ENCODE measurements at places on chromosomes 4 and X. TPM values are rescaled to one million over a fixed set of nuclear protein-coding genes. Genes with fewer than 3 reads are reported as not detected.

GRCh38 chr4:101115887-101116286, 231.4 kb downstream of the PPP3CA start:
- no peaks in the 10 kb centered on the region for H3K27me3 ChIP-seq

- no peaks in the 10 kb centered on the region for H3K36me3 ChIP-seq
- no peak overlapping the region for H3K27ac ChIP-seq
- H3K4me1 ChIP-seq = no peaks in the 10 kb centered on the region
- no peak overlapping the region for H3K4me3 ChIP-seq
- H3K27me3 ChIP-seq = no peaks in the 10 kb centered on the region
Measured at GRCh38 chrX:109886122-109886761, 116.7 kb upstream of the TMEM164 start.

GRCh38 chrX:41824551-41824950, 98.8 kb downstream of the CASK start:
- no peak overlapping the region for H3K4me3 ChIP-seq
- no peaks in the 10 kb centered on the region for H3K36me3 ChIP-seq
- no peak for DNase-seq
- no peaks in the 10 kb centered on the region for H3K4me1 ChIP-seq

DNA sequence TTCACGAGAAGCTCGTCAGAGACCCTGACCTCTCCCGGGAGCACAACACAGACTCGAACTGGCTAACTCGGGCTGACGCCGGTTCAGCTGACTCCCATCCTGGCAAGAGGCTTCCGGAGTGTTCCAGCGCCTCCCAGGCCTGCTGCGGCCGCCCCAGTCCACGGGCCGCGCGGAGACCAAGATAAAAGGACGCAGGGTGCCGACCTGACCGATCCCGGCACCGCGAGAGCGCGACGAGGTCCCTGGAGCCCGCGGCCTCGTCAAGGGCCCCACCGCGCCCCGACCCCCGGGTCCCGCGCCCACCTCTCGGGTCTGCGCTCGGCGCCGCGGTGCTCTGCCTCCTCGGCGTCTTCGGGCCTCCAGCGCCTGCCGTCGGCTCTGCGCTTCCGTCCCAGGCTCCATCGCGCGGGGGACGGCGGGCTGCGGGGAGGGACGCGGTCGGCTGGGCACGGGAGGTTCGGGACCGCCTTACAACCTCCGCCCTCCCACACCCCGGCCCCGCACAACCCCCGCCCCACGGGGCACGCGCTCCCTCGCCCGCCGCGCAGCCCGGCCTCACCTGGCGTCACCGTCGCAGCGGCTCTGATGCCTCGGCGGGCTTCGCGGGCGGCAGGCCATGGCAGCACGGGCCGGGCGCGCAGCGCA, 426 bp downstream of the SLBP start:
- no peaks in the 10 kb centered on the region for H3K27me3 ChIP-seq
- H3K4me3 ChIP-seq = peak overlapping the region; percentile 81
- H3K36me3 ChIP-seq = peaks cover 2% of the 10 kb centered on the region
- H3K27ac ChIP-seq = peak overlapping the region; percentile 100
- no peak for DNase-seq

DNA sequence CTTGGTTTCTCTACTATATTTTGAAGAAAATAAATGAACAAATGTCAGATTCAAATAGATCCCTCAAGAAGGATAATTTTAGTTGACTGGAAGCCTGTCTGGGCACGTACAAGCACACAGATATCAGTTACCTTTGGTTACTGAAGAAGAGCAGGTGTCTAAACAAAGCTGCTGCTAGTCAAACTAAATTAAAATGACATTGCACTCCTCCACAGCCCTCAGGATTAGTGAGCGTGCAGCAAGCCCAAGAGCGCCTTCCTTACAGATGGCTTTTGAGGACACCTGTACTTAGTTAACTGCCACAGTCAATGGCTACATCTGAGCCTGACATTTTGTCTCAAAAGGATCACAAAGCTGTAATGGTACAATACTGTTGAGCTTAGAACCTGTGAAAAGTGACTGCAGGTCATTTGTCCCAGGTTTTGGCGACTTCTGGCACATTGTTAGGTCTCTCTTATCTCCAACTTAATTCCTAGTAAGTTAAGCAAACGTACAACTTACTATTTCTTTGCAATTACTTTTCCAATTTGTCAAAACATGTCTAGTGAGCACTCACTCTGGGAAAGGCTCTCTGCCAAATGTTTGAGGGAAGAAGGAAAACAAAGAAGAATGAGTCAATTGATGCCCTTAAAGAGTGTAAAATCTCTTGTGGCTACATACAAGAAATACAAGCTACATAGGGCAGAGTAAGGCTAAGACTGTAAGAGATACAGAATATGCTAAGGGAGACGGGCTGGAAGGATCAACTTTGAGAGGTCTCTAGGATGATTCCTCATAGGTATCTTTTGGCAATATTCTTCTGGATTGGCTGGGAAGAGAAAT, 25.6 kb upstream of the DAPP1 start:
- H3K4me3 ChIP-seq = no peak overlapping the region
- no peak for DNase-seq
- no peaks in the 10 kb centered on the region for H3K4me1 ChIP-seq

DNA sequence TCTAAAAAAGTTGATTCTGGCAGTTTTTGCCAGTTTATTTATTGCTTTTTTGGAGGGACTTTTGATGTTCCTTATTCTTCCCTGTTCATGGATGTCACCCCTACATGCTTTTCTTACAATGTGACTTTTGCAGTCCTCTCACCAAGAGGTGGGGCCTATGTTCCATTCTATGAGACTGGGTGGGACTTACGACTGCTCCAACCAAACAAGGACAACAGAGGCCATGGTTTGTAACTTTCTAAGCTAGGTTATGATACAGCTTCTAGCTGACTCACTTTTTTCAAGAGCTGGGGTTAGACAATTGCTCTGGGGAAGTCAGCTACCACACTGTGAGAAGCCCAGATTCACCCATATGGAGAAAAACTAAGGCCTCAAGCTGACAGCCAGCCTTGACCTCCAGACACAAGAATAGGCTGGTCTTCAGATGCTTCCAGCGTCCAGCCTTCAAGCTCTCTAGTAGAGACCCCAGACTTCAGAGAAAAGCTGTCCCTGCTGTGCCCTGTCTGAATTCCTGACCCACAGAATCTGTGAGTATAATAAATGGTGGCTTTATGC, 39.5 kb downstream of the ENOPH1 start:
- no peak overlapping the region for H3K27ac ChIP-seq
- no peaks in the 10 kb centered on the region for H3K4me1 ChIP-seq
- H3K27me3 ChIP-seq = no peaks in the 10 kb centered on the region
- no peak overlapping the region for H3K4me3 ChIP-seq
- no peaks in the 10 kb centered on the region for H3K36me3 ChIP-seq
- no peak for DNase-seq

GRCh38 chr4:184860018-184860779, 34.4 kb upstream of the ACSL1 start:
- H3K4me3 ChIP-seq = no peak overlapping the region
- H3K27me3 ChIP-seq = no peaks in the 10 kb centered on the region
- H3K36me3 ChIP-seq = no peaks in the 10 kb centered on the region
- no peaks in the 10 kb centered on the region for H3K4me1 ChIP-seq

- H3K27me3 ChIP-seq = no peaks in the 10 kb centered on the region
- peaks cover 8% of the 10 kb centered on the region for H3K4me1 ChIP-seq
- no peak overlapping the region for H3K4me3 ChIP-seq
- no peak overlapping the region for H3K27ac ChIP-seq
Measured at GRCh38 chr4:152601156-152601555, 65.3 kb upstream of the FBXW7 start.

DNA sequence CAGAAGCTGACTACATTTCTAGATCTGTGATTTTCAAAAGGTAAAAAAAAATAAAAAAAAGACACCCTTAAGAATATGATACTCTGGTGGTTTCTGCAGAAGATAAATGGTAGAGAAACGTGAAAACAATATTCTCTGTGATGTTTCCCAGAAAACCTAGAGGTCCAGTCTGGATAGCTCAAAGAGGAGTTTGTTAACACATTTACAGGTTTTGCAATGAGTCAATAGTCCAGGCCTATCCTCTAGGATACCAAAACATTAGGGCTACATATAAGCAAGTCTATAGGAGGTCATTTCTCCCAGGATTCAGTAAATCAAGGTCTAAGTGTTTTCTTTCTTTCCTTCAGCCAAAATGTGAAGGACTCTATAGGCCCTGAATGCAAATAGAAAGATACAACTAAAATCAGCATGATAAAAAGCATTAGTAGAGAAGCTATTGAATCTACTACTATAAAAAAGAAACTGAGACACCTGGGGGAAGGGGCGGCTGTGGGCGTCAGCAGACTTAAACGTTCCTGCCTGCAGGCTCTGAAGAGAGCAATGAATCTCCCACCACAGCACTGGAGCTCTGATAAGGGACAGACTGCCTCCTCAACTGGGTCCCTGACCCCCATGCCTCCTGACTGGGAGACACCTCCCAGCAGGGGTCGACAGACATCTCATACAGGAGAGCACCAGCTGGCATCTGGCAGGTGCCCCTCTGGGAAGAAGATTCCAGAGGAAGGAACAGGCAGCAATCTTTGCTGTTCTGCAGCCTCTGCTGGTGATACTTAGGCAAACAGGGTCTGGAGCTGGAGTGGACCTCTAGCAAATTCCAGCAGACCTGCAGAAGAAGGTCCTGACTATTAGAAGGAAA, 33.7 kb upstream of the SPP1 start:
- H3K36me3 ChIP-seq = no peaks in the 10 kb centered on the region
- no peak overlapping the region for H3K27ac ChIP-seq
- no peaks in the 10 kb centered on the region for H3K4me1 ChIP-seq
- no peak for DNase-seq

GRCh38 chr4:188232428-188232827, 93.2 kb downstream of the TRIML1 start:
- DNase-seq = no peak
- no peaks in the 10 kb centered on the region for H3K4me1 ChIP-seq
- no peak overlapping the region for H3K4me3 ChIP-seq
- no peaks in the 10 kb centered on the region for H3K36me3 ChIP-seq

DNA sequence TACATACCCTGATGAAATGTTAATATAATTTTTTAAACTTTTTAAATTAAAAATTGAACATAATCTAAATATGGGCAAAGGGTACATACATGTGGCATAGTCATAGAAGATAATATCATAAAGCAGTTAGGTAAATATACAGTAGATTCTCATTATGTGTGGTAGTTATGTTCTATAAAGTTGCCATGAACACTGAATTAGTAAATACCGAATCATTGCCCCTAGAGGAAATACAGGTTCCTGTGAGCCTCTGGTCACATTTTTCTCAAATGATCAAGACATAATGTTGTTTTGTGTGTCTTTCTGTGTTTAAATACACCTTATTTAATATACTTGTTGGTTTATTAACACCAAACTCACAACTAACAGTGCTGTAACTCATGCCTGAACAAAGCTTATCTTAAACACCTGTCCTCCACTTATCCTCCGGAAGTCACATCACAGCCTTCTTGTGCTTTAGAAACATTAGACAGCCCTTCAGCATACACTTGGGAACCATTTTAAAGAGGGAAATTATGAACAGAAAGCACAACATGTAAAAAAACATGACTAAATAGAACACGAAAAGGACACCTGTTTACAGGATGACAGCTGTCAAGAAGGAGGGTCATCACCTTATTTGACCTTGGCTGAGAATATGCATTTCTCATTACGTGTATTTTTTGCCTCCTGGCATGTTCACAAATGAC, 169.4 kb upstream of the NAP1L5 start:
- no peak overlapping the region for H3K4me3 ChIP-seq
- no peaks in the 10 kb centered on the region for H3K27me3 ChIP-seq
- H3K4me1 ChIP-seq = no peaks in the 10 kb centered on the region
- no peak for DNase-seq

DNA sequence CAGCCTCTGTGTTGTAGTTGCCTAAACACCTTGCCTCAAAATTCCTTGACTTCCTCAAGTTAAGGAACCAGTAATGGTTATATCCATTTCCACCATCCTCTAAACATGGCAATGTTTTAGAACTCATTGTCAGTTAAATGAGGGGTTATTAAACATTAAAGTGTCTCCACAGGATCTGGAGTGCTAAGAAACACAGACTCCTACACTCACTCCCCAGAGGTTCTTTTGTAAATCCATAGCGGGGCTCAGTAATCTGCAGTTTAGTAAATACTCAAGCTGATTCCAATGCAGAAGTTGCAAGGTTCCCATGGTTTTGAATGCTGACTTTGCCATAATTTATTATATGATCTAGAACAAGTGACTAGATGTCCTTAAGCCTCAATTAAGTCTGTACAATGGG, 245.5 kb downstream of the GPAT3 start:
- no peak for DNase-seq
- no peaks in the 10 kb centered on the region for H3K36me3 ChIP-seq
- no peak overlapping the region for H3K4me3 ChIP-seq

- H3K36me3 ChIP-seq = no peaks in the 10 kb centered on the region
- no peaks in the 10 kb centered on the region for H3K4me1 ChIP-seq
- no peak overlapping the region for H3K27ac ChIP-seq
- DNase-seq = no peak
- H3K27me3 ChIP-seq = no peaks in the 10 kb centered on the region
Measured at GRCh38 chr4:153087671-153088194, 116.5 kb upstream of the TRIM2 start.

- H3K36me3 ChIP-seq = no peaks in the 10 kb centered on the region
- no peaks in the 10 kb centered on the region for H3K4me1 ChIP-seq
- H3K4me3 ChIP-seq = no peak overlapping the region
- no peaks in the 10 kb centered on the region for H3K27me3 ChIP-seq
- DNase-seq = no peak
Measured at GRCh38 chr4:61590881-61591280, 390.8 kb downstream of the ADGRL3 start.

- H3K4me3 ChIP-seq = no peak overlapping the region
- no peaks in the 10 kb centered on the region for H3K4me1 ChIP-seq
- no peaks in the 10 kb centered on the region for H3K27me3 ChIP-seq
- DNase-seq = no peak
- H3K27ac ChIP-seq = no peak overlapping the region
- no peaks in the 10 kb centered on the region for H3K36me3 ChIP-seq
Measured at GRCh38 chr4:162461952-162462351, 298.2 kb upstream of the FSTL5 start.

DNA sequence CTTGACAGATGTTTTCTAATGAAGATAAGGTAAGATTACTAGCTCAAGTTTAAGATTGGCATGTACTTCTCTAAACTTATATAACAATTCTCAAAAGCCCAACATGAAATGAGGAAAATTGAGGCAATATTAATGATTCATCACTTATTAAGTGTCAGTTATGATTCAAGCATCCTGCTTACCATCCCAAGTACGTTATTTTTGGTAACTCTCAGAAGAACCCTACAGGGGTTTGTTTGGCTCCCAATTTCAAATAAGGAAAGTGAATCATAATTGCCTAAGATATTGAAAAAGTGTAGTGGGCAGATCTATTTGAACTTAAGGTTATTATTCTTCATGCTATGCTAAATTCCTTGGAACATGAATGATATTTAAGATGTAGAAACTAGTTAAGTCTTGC, 387.9 kb upstream of the TENM3 start:
- H3K4me1 ChIP-seq = no peaks in the 10 kb centered on the region
- H3K36me3 ChIP-seq = no peaks in the 10 kb centered on the region
- H3K27ac ChIP-seq = no peak overlapping the region
- DNase-seq = no peak
- no peak overlapping the region for H3K4me3 ChIP-seq

PABPC1L2A gene
- polyA plus RNA-seq = not detected

MAGEA6 gene
- not detected for polyA plus RNA-seq

FDCSP gene
- polyA plus RNA-seq = not detected

AFM gene
- 232 TPM for polyA plus RNA-seq

GPR119 gene
- not detected for polyA plus RNA-seq

BTC gene
- polyA plus RNA-seq = 0.43 TPM

KLHL34 gene
- polyA plus RNA-seq = 0.02 TPM

XK gene
- polyA plus RNA-seq = 0.98 TPM

SLC49A3 gene
- polyA plus RNA-seq = 3.6 TPM

TEX13A gene
- polyA plus RNA-seq = not detected

PCDH18 gene
- 0.89 TPM for polyA plus RNA-seq

HMX1 gene
- polyA plus RNA-seq = not detected

SEL1L3 gene
- polyA plus RNA-seq = 6.6 TPM

DBET gene
- polyA plus RNA-seq = not detected

IL3RA gene
- 1.0 TPM for polyA plus RNA-seq

SMIM31 gene
- polyA plus RNA-seq = not detected

NAP1L3 gene
- 0.69 TPM for polyA plus RNA-seq

SULT1B1 gene
- polyA plus RNA-seq = 12.4 TPM

LARP1B gene
- polyA plus RNA-seq = 20.7 TPM

S100G gene
- not detected for polyA plus RNA-seq
